ENCODE measurements at places on chromosomes 7 and 10.

DNA sequence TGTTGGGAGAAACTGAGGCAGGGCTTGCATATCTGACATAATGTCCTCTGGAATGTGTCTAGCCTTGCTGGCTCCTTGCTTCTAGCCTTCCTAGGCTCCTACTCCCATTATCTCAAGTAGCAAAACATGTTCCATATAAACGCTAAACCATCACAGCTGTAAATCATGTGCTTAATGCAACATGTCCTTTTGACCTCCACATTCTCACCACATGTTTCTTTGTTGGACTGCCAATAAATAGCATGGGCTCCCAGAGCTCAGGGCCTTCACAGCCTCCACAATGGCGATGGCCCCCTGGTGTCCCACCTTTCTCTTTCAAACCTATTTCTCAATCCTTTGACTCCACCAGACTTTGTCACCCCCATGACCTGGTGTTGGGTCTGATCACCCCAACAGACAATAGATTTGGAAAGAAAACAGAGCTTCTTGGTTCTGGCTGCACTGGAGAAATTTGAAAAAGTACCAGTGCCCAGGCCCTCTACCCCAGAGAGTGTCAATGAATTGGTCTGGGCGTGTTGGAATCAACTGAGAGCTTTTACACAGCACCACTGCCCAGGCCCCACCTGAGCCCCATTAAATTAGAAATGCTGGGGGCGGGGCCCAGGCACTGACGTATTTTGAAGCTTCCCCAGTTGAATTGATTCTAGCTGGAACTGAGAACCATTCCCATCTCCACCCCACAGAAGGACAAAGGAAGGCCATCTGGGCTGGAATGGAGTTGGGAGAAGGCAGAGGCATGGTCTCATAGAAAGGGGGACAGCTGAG, 41.3 kb upstream of the GGCT start:
- no peak overlapping the region for H3K27ac ChIP-seq
- no peak overlapping the region for H3K4me3 ChIP-seq
- no peak for DNase-seq

- H3K36me3 ChIP-seq = no peaks in the 10 kb centered on the region
- no peak overlapping the region for H3K27ac ChIP-seq
- no peak for DNase-seq
- no peaks in the 10 kb centered on the region for H3K4me1 ChIP-seq
Measured at GRCh38 chr7:80420876-80421275, 91.0 kb downstream of the GNAT3 start.

DNA sequence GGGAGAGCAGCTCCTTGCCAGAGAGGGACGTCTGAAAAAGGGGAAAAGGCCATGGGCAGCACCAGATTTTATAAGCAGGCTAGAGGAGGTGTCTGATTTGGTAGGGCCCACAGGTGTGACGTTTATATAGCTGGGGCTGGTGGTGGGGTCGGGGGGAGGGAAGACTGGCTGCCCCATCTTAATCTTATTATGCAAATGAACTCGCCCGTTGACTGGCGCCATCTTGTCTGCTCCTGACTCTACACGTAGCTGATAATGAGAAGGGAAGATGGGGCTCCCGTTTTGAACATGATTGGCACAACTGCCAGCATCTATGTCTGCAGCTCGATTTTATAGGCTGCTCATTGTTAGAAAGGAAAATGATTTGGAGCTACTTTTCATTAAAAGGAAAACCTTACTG, 28.6 kb upstream of the CADPS2 start:
- H3K27me3 ChIP-seq = no peaks in the 10 kb centered on the region
- no peak overlapping the region for H3K4me3 ChIP-seq
- no peak for DNase-seq
- no peaks in the 10 kb centered on the region for H3K36me3 ChIP-seq

- H3K36me3 ChIP-seq = no peaks in the 10 kb centered on the region
Measured at GRCh38 chr7:138979226-138979979, 1.8 kb downstream of the KIAA1549 start.

DNA sequence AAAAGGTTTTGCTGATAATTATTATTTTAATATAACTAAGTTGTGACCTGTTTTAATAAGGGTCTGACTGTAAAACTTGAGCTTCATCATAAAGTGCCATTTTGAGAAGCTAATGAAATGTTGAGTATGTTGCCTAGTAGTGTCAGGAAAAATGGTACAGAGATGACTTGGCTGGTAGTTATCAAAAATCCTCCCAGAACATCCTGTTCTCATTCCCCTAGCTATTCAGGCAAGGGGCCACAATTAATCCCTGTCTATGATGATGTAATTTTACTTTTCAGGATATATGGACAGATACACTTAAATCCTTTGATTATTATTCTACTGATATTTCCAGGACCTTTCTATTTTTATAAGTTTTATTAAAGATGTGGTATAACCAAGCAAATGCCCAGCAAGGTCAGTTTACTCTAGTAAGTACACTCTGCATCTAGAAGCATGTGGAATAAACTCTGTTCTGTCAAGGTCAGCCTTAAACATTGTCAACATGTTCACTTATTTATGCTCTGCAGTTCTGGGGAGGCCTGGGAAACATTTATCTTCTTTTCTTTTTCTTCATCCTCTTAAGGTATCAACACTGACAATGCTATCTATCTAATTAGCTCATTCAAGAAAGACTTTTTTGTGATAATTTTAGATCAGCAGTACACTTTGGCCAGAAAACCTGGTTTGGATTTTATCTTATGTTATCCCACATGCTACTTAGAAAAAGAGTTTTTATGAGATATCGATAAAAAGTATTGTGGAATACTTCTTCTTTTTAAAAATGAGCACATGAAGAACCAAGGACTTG, 32.1 kb downstream of the BTRC start:
- no peak overlapping the region for H3K4me3 ChIP-seq
- no peaks in the 10 kb centered on the region for H3K27me3 ChIP-seq
- no peaks in the 10 kb centered on the region for H3K36me3 ChIP-seq
- no peak overlapping the region for H3K27ac ChIP-seq
- H3K4me1 ChIP-seq = peaks cover 8% of the 10 kb centered on the region

GRCh38 chr10:59072038-59072437, 104.4 kb upstream of the PHYHIPL start:
- H3K4me1 ChIP-seq = peaks cover 46% of the 10 kb centered on the region
- no peaks in the 10 kb centered on the region for H3K27me3 ChIP-seq
- H3K27ac ChIP-seq = no peak overlapping the region
- no peaks in the 10 kb centered on the region for H3K36me3 ChIP-seq
- DNase-seq = no peak

GRCh38 chr10:131792809-131793208, 108.0 kb upstream of the PPP2R2D start:
- H3K4me1 ChIP-seq = no peaks in the 10 kb centered on the region
- no peaks in the 10 kb centered on the region for H3K36me3 ChIP-seq
- H3K27ac ChIP-seq = no peak overlapping the region
- H3K27me3 ChIP-seq = no peaks in the 10 kb centered on the region
- DNase-seq = no peak
- no peak overlapping the region for H3K4me3 ChIP-seq

GRCh38 chr10:17891435-17891834, 60.3 kb upstream of the SLC39A12 start:
- H3K27me3 ChIP-seq = no peaks in the 10 kb centered on the region
- no peaks in the 10 kb centered on the region for H3K36me3 ChIP-seq
- DNase-seq = no peak
- no peak overlapping the region for H3K4me3 ChIP-seq
- H3K4me1 ChIP-seq = no peaks in the 10 kb centered on the region

GRCh38 chr7:3133811-3134385, 90.2 kb upstream of the CARD11 start:
- H3K27me3 ChIP-seq = no peaks in the 10 kb centered on the region
- H3K27ac ChIP-seq = no peak overlapping the region
- no peak for DNase-seq

- no peaks in the 10 kb centered on the region for H3K27me3 ChIP-seq
- no peak overlapping the region for H3K27ac ChIP-seq
- no peak overlapping the region for H3K4me3 ChIP-seq
Measured at GRCh38 chr7:102024769-102025391, 207.5 kb downstream of the CUX1 start.

GRCh38 chr7:133436014-133436428, 183.1 kb downstream of the EXOC4 start:
- no peaks in the 10 kb centered on the region for H3K36me3 ChIP-seq
- H3K27me3 ChIP-seq = no peaks in the 10 kb centered on the region
- H3K4me3 ChIP-seq = no peak overlapping the region
- no peak for DNase-seq
- no peak overlapping the region for H3K27ac ChIP-seq
